Activated T-helper 17 cell treated with anti-CD3 and anti-CD28 coated beads, Interleukin-2, amount 50 U/mL, for 72 hours (primary cell): ENCODE measurements at places on chromosomes 16 and 17. TPM values are rescaled to one million over a fixed set of nuclear protein-coding genes. Genes with fewer than 3 reads are reported as not detected.
A peak's percentile ranks its signal among the peaks of the same experiment; 100 is the strongest.

GRCh38 chr17:74140282-74140681 is 63.2 kb upstream of the RPL38 start:
- peak; percentile 92 for ATAC-seq

Gene OR1F1
- total RNA-seq, result 0.37 TPM

Gene KRTAP1-5
- not detected for total RNA-seq

- ATAC-seq, result no peak
Measured at GRCh38 chr17:33901085-33901484, 354.0 kb upstream of the CCL2 start.

Gene HBM
- total RNA-seq, result not detected

DNA sequence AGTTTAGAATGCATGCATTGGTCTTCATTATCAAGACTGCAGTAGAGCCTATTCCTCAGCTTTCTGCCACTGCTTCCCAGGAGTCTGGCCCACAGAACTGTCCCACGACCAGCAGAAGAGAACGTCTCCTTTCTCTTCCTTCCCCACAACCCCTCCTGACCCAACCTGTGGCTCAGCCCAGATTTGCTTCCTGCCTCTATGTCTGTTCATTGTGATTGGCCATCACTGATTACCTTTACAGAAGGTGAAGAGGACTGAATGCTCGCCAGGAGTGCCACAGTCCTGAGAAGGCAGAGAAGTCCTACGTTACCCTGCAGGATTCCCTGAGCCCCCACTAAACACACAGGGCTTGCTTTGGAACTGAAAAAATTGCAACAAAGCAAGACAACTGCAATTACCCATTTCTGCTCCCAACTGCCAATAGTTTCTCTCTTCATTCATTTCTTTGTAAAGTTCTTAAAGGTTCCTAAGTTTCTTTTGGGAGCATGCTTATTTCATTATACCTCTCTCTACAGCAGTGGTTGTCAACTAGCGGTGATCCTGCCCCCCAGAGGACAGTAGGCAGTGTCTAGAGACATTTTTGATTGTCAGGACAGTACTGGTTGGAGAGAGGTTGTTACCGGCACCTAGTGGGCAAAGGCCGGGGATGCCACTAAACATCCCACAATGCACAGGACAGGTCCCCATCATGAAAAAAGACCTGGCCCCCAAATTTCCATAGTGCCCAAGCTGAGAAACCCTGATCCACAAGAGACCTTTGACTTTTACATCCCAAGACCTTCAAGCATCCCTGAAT is 4.5 kb upstream of the NAT9 start:
- ATAC-seq, result no peak

Gene MPV17L
- not detected for total RNA-seq
